Fibroblast of upper back skin (primary cell): ENCODE measurements at places on chromosomes 1 and 21.

DNA sequence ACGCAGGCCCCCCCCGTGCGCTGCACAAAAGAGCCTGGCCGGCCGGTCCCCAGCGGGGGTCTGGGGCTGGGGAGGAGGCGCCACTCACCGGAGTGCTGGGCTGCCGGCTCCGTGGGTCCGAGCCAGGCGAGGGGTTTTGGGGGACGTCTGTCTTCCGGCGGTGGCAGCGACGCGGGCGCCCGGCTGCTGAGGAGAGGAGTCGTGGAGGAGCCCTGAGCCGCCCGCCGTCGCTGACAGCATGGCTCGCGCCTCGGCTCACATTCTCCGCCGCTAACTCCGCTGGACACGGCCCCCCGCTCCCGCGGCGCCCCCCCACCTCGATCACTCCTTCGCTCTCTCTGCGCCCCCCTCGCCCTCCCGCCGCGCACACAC lies 649 bp downstream of the AHDC1 start:
- DNase-seq: no peak

GRCh38 chr1:64624808-64625207 lies 120.1 kb upstream of the RAVER2 start:
- DNase-seq: no peak

GRCh38 chr21:40512590-40512989 lies 334.4 kb downstream of the DSCAM start:
- no peak for DNase-seq

DNA sequence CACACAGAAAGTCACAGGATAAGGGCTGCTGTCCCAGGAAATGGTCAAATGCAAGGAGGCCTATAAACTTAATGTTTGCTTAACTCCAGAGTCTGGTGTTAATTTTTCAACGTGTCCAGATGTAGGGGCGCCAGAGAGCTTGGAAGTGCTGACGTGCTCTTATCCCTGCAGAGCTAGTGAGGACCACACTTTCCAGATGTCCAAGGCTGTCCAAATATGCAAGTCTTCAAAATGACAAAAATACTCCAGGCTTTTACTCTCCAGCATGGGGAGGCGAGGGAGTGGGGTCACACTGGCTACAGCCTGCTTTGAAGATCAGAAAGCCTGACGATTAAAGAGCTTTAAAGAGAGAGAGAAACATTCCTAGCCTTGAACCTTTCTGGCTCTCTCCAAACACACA lies 57.6 kb downstream of the ABCA4 start:
- peak; percentile 65 for DNase-seq

- no peak for DNase-seq
Measured at GRCh38 chr1:165431079-165431478, 13.8 kb downstream of the RXRG start.

DNA sequence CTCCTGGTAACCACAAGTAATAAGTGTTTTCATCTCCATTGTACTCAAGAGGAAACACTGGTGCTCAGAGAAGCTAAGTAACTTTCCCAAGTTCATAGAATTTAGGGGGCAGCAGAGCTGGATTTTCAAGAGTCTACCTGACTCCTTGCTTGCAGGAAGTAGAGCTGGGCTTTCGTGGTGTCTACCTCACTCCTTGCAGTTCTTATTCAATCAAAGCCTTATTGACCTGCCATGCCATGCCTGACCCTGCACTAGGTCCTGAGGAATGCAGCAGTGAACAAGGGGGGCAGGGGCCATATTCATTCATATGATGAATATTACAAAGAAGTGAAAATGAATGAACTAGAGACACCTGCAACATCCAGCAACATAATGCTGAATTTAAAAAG lies 93.3 kb downstream of the GLIS1 start:
- no peak for DNase-seq

GRCh38 chr21:45376459-45377324 lies 28.3 kb upstream of the COL18A1 start:
- DNase-seq: no peak

GRCh38 chr1:26075421-26076144 lies 8.2 kb upstream of the TRIM63 start:
- DNase-seq: no peak

GRCh38 chr1:15246960-15247614 lies at the start of gene FHAD1:
Gene FHAD1, plus strand, starts transcription at chr1:15247223. Its CDS starts 4,562 bp downstream, at chr1:15251785.
- peak; percentile 35 for DNase-seq

- DNase-seq: no peak
Measured at GRCh38 chr1:32231843-32232432, 9.7 kb downstream of the EIF3I start.

DNA sequence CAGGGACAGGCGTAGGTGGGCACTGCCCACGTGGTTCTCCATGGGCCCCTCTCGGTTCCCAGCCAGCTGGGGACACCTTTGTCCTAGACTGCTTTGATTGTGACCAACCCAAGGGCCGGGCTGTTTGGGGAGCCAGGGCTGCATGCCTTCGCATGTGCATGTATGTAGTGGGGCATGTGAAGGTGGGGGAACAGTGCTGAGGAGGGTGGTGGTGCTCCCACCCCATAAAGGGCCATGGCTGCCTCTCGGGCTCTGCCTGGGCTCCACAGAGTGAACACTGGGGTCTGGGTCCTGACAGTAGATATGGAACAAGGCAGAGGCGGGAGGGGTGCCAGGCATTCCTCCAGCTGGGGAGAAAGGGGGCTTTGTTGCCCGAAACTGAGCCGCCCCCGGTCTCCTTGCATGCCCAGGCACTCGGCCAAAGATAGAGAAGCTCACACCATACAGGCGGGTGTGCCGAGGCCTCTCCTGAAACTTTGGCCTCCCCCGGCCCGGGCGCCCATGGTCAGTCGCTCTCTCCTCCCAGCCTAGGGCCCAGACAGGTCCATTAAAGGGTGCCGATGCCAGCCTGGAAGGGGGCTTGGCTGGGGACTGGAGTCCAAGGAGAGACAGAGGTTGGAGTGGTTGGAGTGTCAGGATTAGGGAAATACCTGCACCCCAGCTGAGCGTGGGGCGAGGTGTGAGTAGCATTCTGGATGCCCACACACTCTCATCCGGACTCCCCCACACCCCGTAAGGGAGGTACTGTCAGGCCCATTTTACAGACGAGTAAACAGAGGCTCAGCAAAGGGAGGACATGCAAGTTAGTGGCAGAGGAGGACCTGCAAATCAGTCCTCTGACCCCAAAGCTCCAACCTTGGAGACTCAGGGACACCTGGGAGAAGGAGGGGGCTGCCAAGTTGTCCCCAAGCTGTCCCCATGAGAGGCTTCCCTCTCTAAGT lies 41.1 kb downstream of the EPHA2 start:
- DNase-seq: no peak

DNA sequence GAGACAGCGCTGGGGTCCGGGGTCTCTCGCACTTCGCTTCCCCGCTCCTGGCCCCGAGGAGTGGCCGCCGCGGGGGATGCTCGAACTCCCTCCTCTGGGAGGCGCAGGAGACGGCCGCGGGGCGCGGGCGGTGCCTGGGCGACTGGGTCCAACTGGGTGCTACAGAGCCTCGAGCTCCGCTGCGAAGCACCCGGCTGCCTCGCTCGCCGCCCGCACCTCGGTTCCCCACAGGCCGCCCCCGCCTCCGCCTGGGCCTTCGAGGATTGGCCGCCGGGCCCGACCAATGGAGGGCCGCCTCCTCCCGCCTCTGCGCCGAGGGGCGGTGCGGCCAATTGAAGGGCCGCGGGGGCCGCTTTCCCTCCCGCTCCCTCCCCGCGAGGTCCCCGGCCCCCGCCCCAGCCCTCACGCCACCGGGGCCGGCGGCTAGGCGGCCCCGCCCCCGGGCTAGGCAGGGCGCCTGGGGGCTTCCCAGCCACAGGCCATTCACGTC lies at the start of gene CNN3:
Gene CNN3 (minus strand): TSS at position 196 of the 490 bp plus-strand sequence. CDS start 216 bp downstream, outside the sequence.
- peak; percentile 94 for DNase-seq

DNA sequence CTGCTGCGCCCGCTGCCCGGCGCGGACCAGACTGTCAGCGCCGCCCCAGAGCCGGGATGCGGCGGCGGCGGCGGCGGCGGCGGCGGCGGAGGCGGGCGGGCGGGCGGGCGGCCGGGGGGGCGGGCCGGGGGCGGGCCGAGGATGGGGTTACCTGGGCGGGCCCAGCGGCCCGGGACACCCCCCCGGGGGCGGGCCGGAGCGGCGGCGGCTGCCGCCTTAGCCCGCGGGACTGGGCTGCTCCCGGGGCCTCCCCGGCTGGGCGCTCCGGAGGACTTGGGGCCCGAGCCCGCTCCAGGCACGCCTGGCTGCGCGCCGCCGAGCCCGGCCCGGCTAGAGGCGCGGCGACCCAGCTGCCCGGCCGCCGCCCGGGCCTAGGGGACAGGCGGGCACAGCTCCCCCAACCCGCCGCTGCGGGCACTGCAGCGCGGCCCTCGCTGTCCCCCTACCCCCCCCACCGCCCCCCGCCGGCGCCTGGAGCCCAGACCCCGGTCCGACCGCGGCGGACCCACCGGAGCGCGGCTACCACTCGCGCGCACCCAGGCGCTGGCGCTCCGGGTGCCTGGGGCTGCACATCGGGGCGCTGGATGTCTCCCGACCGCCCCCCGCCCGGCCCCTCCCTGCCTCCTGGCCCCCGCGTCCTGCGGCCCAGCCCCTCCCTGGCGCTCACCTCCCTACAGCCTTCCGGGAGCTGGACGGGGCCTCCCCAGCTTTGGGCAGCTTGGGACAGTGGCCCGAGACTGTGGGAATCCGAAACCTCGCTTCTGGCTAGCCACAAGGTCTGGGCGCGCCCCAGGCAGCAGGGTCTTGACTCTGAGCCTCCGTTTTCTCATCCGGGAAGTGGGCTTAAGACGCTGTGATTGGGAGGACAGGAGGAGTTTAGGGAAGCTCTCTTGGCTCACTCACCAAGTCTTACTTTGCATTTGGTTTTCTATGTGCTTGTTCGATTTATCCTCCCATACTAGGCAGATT lies at the start of gene WNT4:
Gene WNT4 (minus strand): TSS at position 33 of the 969 bp plus-strand sequence. CDS start 175 bp downstream, outside the sequence.
- peak; percentile 22 for DNase-seq

DNA sequence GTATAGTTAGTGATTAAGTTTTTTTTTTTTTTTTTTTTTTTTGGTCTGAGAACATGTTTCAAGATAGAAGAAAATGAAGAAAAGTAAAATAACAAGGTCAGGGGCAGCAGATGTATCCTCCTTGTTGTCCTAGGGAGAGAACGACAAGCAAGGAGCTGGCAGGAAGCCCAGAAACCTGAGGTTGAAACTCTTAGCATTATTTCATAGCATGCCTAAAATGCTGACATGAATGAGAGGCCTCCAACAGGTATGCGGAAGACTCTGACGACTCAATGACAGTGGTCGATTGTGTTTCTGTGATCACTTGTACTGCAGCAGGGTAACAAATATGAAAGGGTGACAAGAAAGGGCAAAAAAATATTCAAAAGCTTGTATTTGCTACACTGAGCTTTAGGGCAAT lies 415.9 kb downstream of the PLA2G4A start:
- DNase-seq: peak; percentile 65

- DNase-seq: no peak
Measured at GRCh38 chr1:50610563-50610962, 187.3 kb upstream of the DMRTA2 start.

GRCh38 chr1:24830680-24831272 lies 85.5 kb downstream of the CLIC4 start:
- peak; percentile 71 for DNase-seq

- DNase-seq: peak; percentile 75
Measured at GRCh38 chr1:76262601-76263000, 188.1 kb downstream of the ST6GALNAC3 start.

- DNase-seq: peak; percentile 68
Measured at GRCh38 chr1:51622455-51622913, 5.6 kb downstream of the OSBPL9 start.

- DNase-seq: peak; percentile 55
Measured at GRCh38 chr1:83559129-83559840, 439.6 kb downstream of the TTLL7 start.

DNA sequence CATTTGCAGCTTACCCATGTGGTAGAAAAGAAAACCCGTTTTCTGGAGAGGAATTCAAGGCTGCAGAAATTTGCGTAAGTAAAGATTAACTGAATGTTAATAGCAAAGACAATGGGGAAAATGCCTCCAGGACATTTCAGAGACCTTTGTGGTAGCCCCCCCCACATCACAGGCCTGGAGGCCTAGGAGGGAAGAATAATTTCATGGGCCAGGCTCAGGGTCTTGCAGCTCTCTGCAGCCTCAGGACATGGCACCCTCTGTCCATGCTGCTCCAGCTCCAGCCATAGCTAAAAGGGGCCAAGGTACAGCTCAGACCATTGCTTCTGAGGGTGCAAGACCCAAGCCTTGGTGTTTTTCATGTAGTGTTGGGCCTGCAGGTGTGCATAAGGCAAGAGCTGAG lies 92.7 kb upstream of the ZNF678 start:
- no peak for DNase-seq

DNA sequence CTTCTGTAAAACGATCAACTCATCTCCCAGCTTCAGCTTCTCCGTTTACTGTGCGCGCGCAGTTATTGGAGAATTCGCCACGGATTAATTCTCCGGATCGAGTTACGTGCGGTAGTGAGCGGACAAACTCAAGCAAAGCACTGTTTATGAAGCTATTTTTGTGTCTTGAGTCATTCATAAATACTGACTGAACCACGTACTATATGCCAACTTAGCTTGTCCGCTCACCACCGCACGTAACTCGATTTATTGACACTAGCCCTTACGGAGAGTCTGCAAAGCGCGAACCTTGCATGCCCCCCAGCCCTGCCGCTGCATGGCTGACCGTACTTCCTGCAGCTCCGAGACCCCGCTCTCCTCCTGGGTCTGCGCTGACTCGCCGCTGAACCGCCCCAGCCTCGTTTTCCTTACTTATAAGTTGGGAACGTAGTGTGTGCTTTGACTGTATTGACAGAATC lies 773 bp downstream of the CHD1L start:
- DNase-seq: no peak

- DNase-seq: no peak
Measured at GRCh38 chr1:19388980-19389379, 76.9 kb downstream of the SLC66A1 start.

- no peak for DNase-seq
Measured at GRCh38 chr1:14363707-14364413, 234.6 kb upstream of the KAZN start.

- no peak for DNase-seq
Measured at GRCh38 chr1:58575551-58576324, 1.3 kb downstream of the TACSTD2 start.

GRCh38 chr1:81008293-81008692 lies 792.4 kb upstream of the ADGRL2 start:
- no peak for DNase-seq

DNA sequence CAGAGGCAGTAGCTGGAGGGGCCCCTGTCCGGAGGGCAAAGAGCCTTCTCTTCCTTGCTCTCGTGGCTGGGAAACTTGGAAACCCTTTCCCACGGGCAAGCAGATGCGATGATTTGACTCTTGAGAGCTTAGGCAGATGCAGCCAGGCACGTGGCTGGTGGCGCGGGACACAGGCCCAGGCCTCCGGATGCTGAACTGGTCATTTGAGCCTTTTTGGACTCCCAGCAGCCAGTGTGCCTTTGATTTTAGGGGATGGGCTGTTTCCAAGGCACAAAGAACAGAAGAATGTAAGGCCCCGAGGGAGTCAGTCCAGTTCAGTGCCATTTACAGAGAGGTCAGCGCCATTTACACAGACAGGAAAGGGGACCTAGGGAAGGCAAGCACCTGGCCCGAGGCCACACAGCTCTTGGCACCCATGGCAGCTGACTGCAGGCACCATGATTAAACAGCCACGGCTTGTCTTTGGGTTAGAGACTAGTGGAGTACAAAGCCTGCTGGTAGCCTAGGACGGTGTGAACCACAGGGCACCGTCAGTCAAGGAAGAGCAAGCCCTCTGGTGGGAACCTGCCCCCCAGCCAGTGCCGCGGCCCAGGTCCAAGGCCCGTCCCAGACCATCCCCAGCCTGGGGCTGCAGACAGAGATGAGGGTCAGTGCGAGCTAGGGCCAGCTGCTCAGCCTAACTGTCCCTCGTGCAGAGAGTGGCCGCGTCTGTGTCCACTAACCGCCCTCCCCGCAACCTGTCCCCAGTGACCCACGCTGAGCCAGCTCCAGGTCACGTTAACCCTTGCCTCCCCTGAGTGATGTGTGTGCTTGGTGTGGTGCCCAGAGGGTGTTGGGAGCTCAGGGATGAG lies 20.4 kb upstream of the CCDC27 start:
- no peak for DNase-seq
